ENCODE measurements at places on chromosomes 5 and 9. TPM values are rescaled to one million over a fixed set of nuclear protein-coding genes. Genes with fewer than 3 reads are reported as not detected.

GRCh38 chr9:108609227-108609896, 246.4 kb downstream of the ACTL7B start:
- DNase-seq = no peak

GRCh38 chr9:101968392-101968791, 229.9 kb upstream of the GRIN3A start:
- no peak for DNase-seq

DNA sequence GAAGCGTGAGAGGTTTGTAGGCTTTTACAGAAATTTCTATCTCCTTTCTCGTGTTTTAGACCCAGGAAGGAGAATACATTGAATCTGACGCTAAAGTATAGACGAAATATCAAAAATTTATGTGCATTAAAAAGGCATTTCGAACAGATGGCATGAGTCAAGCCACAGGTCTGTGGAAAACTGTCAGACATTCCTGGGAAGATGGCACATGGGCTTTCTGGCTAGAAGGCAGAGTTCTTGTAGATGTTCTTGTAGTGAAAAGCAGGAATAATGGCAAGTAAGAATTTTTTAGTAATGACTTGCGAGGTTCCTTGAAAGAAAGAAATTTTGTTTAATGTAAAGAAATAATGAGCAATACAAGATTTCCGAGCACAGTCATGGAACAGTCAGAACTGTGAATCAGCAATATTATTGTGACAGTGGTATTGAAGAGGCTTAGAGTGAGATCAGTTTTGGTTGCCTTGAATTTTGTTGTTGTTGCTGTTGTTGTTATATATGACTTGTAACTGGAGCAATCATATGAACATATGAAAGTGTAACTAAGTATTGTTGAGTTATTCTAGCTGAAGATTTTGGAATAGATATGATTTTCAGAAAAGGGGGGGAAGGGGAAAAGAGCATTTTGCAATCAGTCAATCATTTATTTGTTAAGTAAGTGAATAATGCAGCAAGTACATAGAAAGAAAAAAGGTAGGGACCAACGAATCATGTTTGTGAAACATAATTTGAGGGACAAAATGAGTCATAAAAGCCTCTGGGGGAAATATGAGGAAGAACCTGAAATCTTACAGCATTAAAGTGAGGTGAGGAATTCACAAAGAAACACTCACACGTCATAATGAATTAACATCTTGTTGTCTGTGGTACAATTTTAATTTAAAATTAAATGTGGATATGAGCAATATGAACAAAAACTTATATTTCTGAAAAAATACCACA, 339.0 kb upstream of the CTNND2 start:
- no peak for DNase-seq

GRCh38 chr5:6607559-6607936, 25.3 kb downstream of the NSUN2 start:
- no peak for DNase-seq

GRCh38 chr5:40404613-40405012, 275.1 kb upstream of the PTGER4 start:
- DNase-seq = no peak

- DNase-seq = no peak
Observed at GRCh38 chr5:18811661-18812060, 1176.3 kb downstream of the CDH18 start.

DNA sequence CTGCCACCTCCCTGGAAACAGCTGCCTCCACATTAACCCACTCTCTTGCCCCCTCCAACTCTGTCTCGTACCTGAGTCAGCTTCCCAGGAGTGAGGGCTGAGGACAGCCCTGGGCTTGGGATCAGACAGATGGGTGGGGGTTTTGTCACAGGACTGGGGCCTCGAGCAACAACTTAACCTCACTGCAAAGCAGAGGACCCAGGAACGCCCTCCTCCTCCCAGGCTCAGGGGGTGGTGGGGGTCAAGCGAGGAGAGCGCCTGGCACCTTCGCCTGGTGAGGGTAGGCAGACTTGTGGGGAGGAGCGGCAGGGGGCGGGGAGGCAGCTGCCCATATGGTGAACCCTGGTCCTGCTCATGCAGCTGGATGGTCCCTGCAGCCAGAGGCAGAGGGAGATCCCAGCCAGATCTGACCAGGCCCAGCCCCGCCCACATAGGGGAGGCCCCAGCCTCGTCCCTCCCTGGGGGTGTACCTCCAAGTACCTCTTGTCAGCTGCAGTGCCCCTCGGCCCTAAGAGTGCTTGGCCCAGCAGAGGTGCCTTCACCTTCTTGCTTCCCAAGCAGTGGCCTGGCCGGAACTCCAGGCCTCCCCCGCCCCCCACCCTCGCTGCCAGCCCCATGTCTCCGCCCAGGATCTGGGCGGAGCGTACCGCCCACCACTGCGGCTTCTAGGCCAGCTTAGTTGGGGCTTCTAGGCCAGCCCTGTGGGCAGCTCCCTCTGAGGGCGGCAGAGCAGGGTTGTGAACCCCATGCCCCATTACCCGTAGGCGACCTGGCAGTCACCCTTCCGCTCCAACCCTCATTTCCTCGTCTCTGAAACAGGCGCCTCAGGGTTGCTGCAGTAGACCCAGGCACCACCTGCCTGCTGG, at the start of gene SARDH:
TSS of gene SARDH (minus strand) at position 579 of the 866 bp plus-strand sequence. CDS start 4,179 bp downstream, outside the sequence.
- DNase-seq = peak; percentile 67

GRCh38 chr5:72515211-72515610, 8.0 kb upstream of the ZNF366 start:
- DNase-seq = no peak

- DNase-seq = no peak
Observed at GRCh38 chr9:33430942-33431341, 16.5 kb downstream of the AQP3 start.

DNA sequence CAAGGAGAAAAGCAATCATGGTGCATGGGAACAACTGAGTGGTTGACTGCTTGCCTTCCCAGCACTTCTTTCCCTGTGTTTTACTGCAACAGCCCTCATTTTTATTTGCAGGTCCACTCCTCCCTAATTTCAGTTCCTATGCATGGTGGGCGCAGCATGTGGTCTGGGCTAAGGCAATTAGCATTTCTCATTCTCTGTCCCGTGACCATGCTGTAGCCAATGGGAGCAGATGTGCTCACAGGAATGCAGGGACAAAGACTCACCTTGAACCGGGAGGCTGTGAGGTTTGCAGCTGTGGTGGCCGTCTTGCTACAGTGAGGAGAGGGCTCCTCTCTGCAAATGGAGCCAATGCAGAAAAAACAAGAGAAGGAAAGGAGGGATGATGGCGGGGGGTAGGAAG, 315.5 kb downstream of the SLIT3 start:
- DNase-seq = no peak

DNA sequence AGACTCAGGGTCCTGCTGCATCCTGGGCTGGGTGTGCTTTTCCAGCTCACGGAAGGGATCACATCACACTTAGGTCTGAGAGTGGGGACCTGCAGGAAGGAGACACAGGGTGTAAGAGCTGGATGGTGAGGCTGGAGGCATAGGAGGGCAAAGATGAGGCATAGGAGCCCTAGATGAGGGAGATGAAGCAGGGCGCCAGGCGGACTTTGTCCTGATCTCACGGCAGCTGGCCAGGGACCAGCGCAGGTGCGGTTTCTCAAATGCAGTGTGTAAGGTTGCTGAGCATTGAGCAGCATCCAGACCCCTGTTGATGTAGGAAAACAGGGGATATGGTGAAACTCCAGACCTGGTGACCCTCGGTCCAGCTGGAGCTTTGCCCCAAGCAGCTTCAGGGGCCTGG, 156.5 kb downstream of the PSAT1 start:
- no peak for DNase-seq

- DNase-seq = no peak
Observed at GRCh38 chr5:125152461-125153189, 406.2 kb upstream of the ZNF608 start.

- no peak for DNase-seq
Observed at GRCh38 chr5:90014420-90014819, 395.1 kb downstream of the CETN3 start.

DNA sequence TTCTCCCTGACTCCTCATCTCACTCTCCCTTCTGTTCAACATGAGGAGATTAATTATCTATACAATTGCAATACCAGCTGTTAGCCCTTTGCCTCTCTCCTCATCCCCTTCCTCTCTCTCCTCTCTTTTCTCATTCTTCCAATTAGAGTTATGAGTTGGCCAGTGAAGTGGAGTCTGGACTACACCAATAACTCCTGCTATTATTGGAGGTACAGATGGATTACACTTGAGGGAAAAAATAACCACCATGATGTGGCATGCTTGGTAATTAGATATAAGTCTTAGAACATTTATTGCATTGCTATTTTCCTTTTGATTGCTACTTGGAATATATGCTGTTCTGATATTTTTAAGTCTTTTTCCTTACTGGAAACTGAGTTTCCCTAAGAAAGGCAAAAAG, 159.2 kb downstream of the FRMD3 start:
- DNase-seq = no peak

DNA sequence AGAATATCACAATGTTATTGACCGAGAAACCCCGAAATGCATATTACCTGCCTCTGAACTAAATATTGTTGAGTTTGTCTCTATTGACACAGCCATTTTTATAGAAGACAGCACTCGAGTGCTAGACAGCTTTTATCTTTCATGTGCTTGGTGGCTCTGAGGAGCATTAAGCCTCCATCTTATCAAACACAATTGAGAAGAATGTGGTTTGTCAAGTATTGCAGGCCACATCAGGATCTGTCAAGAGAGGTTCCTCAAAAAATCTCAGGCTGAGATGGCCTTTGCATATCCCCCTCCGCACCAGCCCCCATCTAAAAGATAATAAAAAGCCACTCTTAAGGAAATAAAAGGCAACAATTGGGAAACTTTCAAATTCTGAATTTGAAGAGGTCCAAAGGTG, 284.8 kb downstream of the DENND1A start:
- DNase-seq = no peak

Gene CCDC180
- total RNA-seq = 2.3 TPM

Gene IFNB1
- total RNA-seq = 0.26 TPM

Gene TMEM252
- total RNA-seq = not detected

Gene CTNND2
- total RNA-seq = not detected

Gene CD274
- total RNA-seq = 32.4 TPM
